ENCODE measurements at places on chromosomes 6 and 20. TPM values are rescaled to one million over a fixed set of nuclear protein-coding genes. Genes with fewer than 3 reads are reported as not detected.

- DNase-seq: no peak
Observed at GRCh38 chr6:129860908-129861665, at the start of gene TMEM244. TSS of gene TMEM244 (minus strand) at chr6:129861315. CDS start at chr6:129861188, 127 bp downstream.

DNA sequence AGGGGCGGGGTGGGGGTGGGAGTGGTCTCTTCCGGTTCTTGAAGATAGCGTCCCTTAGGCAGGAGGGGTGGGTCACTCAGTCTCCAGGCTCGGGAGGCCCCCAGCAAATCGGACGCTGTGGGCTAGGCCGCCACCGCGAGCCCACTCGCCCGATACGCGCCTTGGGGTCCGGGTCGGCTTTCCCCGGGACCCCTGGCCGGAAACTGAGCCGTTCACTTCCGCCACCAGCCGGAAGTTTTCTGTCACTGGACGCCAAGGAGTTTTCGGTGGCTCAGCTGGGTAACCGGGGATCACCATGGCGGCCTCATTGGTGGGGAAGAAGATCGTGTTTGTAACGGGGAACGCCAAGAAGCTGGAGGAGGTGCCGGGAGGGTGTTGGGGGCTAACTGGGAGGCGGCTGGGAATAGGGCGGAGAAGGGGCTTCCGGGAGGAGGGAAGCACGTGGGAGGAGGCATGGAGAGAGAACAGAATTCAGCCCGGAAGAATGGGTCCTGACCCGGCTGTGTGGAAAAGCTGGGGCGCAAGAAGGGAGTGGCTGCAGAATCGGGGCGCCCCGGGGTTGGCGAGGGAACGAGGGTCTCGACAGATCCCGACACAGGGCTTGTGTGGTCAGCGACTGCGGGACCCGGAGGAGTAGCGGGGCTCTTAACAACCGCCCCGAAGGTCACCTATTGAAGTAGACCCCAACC, at the start of gene ITPA:
Gene ITPA (plus strand): TSS at position 242 of the 689 bp plus-strand sequence. CDS start 54 bp downstream, at position 296.
- no peak for DNase-seq

- DNase-seq: no peak
Observed at GRCh38 chr6:71194724-71195123, 93.9 kb upstream of the OGFRL1 start.

GRCh38 chr20:32607324-32607723, 22.2 kb upstream of the NOL4L start:
- no peak for DNase-seq

- DNase-seq: no peak
Observed at GRCh38 chr6:96522465-96523009, 931 bp downstream of the UFL1 start.

GRCh38 chr6:7138046-7138531, 30.3 kb downstream of the RREB1 start:
- DNase-seq: no peak

- no peak for DNase-seq
Observed at GRCh38 chr6:49826743-49827406, 39.5 kb downstream of the CRISP1 start.

DNA sequence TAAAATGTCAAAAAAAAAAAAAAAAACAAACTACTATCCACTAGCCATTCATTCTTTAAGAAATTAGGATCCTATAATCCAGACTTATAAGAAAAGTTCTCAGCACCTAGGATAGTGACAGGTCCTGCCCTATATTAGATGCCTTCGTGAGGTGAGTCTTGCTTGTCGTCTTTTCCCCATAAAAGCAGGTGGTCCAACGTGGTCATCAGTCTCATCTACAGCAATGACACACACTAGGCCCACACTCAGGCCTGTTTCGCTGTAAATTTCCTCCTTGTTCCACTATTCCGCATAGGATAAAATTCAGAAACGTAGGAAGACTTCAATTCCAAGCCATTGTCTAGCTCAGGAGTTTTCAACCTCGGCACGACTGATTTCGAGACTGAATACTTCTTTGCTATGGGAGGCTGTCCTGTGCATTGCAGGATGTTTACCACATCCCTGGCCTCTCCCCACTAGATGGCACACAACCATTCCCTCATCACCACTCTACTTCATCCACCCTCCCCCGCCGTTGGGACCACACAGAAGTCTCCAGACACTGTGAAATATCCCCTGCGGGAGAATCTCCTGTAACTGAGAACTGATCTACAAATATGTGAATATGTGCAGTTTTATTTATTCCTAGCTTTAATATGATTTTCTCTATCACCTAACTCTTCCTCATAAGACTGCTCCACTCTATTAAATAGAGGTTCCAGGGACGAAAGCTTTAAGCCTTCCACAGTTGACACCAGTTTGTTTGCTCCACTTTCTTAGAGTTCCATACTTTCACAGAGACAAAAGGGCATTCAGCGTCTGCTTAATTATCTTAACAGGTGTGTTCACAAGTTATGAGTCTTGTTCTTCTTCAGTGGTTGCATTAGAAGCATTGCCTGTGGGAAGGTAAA, 346.3 kb downstream of the BMP2 start:
- DNase-seq: no peak

DNA sequence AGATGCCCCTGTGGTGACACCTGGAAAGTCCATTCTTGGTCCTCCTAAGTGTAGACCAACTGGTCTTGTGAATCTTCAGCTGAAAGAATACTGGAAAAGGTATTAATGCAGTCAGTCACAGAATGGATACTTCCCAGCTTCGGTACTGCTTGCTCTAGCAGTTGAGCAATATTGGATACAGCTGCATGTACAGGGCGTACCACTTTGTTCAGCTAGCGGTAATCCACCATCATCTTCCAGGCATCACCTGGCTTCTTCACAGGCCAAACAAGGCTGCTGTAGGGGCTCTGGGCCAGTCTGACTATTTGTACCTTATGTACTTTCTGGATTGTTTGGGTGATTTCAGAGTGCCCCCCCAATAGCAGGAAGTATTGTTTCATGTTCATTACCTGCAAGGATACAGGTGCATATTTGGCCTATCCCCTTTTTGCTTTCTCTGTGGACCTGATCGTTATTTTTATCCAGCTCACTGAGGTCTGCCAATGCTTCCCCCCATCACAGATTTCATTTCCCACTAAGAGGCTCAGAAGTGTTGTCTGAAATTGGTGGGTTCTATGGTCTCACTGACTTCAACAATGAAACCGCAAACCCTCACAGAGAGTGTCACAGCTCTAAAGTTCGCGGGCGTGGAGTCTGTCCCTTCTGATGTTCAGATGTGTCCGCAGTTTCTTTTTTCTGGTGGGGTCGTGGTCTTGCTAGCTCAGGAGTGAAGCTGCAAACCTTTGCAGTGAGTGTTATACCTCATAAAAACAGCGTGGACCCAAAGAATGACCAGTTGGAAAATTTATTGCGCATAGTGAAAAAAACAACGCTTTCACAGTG, 52.2 kb downstream of the TRIM27 start:
- no peak for DNase-seq

Gene TP53TG5
- not detected for total RNA-seq

Gene XKR7
- not detected for total RNA-seq

Gene HLA-DOB
- total RNA-seq: 0.95 TPM

Gene MYT1
- total RNA-seq: not detected

Data from esophagus squamous epithelium (tissue), 5 donors.